Upper lobe of right lung (tissue), 1 donor: ENCODE measurements at places on chromosomes 2 and 18.

DNA sequence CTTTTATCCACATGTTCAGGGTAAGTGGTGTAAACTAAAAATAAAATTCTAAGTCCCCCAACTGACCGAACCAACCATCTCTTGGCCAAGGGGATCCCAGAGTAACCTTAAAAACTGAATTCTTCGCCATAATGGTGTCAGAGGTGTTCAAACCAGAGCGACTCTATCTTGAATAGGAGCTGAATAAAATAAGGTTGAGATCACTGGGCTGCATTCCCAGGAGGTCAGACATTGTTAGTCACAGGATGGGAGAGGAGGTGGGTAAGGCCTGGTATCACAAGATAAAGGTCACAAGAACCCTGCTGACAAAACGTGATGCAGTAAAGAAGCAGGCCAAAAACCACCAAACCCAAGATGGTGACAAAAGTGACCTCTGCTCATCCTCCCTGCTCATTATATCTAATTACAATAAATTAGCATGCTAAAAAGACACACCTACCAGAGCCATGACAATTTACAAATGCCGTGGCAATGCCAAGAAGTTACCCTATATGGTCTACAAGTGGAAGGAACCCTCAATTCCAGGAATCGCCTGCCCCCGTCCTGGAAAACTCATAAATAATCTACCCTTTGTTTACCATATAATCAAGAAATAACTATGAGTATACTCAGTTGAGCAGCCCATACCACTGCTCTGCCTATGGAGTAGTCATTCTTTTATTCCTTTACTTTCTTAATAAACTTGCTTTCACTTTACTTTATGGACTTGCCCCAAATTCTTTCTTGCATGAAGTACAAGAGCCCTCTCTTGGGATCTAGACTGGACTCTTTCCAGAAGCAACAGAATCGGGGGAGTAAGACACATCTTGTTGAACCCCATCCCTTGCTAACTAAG is 302.4 kb downstream of the STK39 start:
- no peak for DNase-seq

- DNase-seq: no peak
Observed at GRCh38 chr18:10315522-10315921, 138.9 kb upstream of the APCDD1 start.

- DNase-seq: no peak
Observed at GRCh38 chr2:226405465-226405864, 394.2 kb downstream of the IRS1 start.

DNA sequence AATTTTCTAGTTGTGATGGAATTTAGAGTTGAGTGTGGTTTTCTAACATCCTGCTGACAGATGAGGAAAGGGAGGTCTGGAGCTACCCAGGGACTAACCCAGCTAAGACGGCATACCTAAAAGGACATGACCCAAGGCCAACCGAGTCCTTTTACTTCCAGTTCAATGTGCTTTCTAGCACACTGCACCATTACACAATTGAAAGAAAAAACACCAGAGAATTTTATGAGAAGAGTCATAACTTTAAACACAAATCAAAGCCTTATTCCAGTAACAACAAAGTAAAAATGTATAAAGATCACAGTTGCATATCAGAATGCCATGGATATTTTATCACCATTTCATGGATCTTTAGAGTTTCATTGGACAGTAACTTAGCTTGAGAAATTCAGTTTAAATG is 480.3 kb downstream of the MEIS1 start:
- no peak for DNase-seq

DNA sequence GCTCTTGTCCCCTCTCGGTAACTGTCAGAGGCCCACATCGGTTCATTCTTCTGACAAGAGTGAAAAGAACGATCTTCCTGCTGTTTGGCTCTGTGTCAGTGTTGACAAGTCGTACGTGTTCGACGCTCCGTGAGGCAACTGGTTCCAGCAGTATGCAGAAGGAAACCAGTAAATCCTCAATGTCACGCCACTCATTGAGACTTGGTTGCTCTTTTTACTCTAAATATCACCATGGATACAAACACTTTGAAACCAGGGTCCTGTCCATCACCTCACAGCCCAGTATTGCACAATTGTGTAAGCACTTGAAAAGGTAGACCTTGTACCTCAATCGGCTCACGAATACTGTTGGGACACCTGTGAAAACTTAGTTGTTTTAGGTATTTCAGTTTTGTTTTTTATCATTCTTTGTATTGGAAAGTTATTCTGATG is 136.4 kb downstream of the ZNF407 start:
- no peak for DNase-seq

DNA sequence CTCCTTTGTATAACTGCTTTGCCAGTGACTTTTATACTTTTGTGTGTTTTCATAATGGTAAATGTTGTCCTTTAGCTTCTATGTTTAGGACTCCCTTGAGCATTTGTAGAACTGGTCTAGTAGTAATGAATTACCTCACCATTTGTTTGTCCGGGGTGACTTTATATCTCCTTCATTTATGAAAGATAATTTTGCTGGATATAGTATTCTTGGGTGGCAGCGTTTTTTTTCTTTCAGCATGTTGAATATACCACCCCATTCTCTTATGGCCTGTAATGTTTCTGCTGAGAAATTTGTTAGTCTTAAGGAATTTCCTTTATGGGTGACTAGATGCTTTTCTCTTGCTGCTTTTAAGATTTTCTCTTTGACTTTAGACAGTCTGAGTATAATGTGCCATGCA is 56.0 kb downstream of the GPC1 start:
- no peak for DNase-seq

GRCh38 chr2:136306836-136307235 is 188.9 kb upstream of the CXCR4 start:
- no peak for DNase-seq

GRCh38 chr2:143468341-143468888 is 339.2 kb downstream of the ARHGAP15 start:
- DNase-seq: no peak

DNA sequence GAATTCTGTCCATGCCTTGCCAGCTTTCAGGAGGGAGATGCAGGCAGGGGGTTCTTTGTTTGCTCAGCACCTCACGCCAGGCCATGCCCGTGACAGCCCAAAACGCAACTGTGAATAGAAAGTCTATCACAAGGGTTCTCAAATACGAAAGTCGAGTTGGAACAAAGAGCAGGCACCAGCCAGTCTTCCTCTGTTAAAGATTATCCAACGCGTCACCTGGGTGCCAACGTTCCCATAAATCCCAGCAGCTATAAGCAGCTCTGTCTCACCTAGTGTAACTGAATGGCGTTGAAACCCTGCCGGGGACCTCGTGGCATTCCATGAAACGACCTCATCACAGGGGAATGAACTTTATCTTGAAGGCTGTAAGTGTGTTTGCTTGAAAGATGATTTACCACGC is 84.8 kb upstream of the GATA6 start:
- DNase-seq: no peak

- no peak for DNase-seq
Observed at GRCh38 chr18:56812674-56813073, 161.5 kb downstream of the WDR7 start.
